ENCODE measurements at places on chromosomes 3 and 15.

- no peak for DNase-seq
These were observed 45.5 kb downstream of the DPPA2 start for GRCh38 chr3:109270779-109271178.

- DNase-seq: no peak
These were observed 153.1 kb downstream of the VGLL3 start for GRCh38 chr3:86837871-86838270.

DNA sequence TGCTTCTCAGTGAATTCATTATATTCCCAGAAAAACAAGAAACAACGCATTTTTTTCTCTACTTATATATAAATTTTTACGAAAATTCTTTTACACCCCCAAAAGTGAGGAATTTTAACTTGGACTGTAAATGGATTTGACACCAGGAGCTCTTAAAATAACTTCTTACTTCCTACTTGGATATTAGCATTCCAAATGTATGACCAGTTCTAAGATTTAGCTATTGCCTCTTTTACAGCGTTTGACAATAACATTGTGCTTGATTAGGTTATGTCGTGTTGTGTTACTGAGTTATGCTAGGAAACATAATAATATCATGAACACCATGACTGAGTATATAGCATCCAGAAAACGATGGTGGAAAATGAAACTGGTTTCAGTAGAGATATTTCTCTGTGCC, 177.0 kb downstream of the CNTN6 start:
- DNase-seq: no peak

- DNase-seq: no peak
These were observed 27.2 kb downstream of the TBL1XR1 start for GRCh38 chr3:177169936-177170722.

- no peak for DNase-seq
These were observed 6.3 kb downstream of the EFCAB12 start for GRCh38 chr3:129421988-129422745.

- DNase-seq: no peak
These were observed 19.3 kb upstream of the TTBK2 start for GRCh38 chr15:42939841-42940240.

GRCh38 chr3:120569222-120570057, 26.7 kb upstream of the NDUFB4 start:
- DNase-seq: no peak

DNA sequence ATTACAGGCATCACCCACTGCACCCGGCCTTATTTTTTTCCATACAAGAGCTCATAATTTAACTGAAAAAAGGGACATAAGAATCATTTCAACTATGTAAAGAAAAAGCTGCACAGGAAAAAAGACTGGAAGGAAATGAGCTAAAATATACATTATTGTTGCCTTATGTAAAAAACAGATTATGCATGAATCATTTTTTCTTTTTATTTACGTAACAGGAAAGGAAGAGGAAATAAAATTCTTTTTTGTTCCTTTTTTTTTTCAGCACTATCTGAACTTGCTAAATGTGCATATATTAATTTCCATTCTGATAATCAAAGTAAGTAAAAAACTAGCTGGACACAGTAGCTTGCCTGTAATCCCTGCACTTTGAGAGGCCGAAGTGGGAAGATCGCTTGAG, 12.1 kb downstream of the KIF9 start:
- no peak for DNase-seq

- DNase-seq: no peak
These were observed 2.6 kb upstream of the FLNB start for GRCh38 chr3:58005669-58006068.

GRCh38 chr3:23663661-23664186, 142.0 kb upstream of the UBE2E1 start:
- no peak for DNase-seq

DNA sequence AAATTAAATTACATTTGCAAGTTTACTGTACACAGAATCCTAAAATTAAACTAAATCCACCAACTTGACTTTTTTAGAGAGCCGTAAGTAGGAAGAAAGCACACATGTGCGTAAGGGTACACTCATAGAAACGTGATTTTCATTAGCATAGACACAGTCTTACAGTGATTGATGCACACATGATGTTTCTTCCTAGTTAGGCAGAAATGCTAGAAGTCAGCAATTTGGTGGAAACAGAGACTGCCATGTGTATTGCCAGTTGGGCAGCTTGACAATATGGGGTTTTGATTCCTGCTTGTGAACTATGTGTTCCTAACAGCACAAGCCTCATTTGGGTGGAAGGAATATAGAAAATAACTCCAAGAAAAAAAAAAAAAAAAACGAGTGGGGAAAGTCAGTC, 878.5 kb downstream of the ROBO1 start:
- no peak for DNase-seq

DNA sequence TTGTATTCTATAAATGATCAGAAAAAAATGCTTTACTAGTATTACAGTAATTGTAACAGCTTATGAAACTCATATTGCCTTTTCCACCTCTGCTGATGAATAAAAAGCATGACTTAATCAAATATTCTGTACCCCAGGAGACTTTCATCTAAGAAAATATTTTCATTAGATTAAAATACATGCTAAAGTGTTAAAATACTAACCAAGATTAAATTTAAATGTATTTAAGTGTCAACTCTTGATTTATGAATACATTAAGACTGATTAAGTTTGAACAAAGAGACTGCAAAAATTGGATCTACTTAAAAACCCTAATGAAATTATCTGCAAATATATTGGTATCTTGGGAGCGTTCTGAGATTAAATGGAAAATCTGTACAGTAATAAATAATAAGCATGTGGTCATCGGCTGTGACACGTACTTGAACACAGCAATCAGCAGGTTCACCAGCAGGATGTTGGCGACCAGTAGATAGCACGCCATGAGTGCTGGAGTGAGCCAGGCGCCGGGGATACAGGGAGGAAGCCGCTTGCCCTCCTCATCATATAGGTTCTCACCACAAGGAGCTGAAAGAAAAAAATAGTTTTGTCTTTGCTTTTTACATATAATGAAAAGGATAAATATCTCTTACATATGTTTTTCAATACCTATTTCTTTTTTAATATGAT, 36.6 kb upstream of the MTMR10 start:
- no peak for DNase-seq

DNA sequence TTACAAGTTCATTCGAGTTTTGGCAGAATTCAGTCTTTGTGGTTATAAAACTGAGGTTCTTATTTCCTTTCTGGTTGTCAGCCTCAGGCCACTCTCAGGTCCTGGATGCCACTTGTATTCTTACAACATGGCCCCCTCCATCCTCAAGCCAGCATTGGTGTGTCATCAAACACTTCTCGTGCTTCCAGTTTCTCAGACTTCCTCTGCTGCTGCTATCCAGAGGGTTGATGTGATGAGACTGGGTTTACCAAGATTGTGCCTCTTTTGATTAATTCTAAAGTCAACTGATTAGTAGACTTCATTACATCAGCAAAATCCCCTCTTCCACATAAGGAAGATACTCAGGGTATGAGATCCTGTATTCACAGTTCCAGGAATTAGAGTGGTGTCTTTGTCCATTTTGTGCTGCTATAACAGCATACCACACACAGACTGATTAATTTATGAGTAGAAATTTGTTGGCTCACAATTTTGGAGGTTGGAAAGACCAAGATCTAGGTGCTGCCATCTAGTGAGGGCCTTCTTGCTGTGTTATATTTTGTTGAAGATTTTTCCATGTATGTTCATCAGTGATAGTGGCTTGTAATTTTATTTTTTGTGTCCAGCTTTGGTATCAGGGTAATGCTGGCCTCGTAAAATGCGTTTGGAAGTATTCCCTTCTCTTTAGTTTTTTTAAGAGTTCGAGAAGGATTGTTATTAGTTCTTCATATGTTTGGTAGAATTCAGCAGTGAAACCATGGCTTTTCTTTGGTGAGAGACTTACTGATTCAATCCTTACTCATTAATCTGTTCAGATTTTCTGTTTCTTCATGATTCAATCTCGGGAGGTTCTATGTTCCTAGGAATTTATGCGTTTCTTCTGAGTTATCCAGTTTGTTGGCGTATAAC, 11.1 kb downstream of the LRCH3 start:
- DNase-seq: peak; percentile 19

- no peak for DNase-seq
These were observed 10.1 kb downstream of the FEZF2 start for GRCh38 chr3:62363275-62363674.

GRCh38 chr15:91261345-91261744, 161.3 kb downstream of the SV2B start:
- DNase-seq: no peak

DNA sequence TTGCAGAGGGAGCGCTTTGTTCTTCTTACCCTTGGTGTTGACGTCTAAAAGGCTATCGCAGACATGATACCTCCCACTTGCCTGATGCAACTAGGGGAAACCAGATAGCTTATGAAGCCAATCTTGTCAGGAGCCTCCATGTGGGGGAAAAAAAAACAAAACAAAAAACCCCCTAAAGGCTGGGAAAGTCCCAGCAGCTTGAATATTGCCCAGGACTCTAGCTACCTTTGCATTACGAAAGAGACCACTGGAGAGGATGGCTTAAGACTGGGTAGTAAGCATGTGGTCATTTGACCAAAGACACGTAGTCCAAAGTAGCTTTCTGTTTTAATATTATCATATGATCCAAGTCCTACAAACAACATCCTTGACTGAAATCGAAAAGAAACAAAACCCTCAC, 120.7 kb upstream of the WNT5A start:
- no peak for DNase-seq

GRCh38 chr3:157117206-157117605, 42.7 kb downstream of the CCNL1 start:
- DNase-seq: no peak

DNA sequence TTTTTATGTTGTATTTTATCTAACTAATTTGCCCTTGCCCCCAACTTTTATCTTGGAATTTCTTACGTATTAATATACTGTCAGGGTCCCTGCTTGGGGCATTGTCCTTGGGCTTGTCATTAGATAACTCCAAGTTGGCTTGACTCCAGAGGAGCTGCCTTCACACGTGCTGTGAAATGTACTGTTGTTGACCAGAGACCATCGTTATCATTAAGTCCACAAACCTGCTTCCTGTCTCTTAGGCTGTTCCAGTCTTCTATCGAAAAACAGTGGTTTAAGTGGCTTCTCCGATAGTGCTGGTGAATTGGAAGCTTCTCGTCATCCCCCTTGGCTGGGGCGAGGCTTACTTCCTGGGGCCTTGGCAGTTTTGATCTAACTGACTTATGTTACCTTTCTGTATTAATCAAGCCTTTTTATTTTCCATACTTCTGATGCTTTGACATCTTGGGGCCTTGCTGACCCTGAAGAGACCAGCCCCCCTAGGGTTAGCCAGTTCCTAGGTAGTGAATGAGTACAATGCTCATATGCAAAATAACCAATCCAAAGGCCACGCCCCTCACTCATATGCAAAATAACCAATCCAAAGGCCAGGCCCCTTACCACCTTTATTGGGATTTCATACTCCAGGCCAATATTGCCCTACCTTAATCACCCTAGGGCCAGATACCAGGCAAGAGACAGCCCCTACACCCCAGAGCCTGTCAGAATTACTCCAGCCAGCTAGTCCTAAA, 164.5 kb downstream of the IGF1R start:
- DNase-seq: no peak

GRCh38 chr15:61906961-61907752, 153.1 kb downstream of the VPS13C start:
- no peak for DNase-seq

- no peak for DNase-seq
These were observed 258.9 kb downstream of the UACA start for GRCh38 chr15:70504299-70504951.

DNA sequence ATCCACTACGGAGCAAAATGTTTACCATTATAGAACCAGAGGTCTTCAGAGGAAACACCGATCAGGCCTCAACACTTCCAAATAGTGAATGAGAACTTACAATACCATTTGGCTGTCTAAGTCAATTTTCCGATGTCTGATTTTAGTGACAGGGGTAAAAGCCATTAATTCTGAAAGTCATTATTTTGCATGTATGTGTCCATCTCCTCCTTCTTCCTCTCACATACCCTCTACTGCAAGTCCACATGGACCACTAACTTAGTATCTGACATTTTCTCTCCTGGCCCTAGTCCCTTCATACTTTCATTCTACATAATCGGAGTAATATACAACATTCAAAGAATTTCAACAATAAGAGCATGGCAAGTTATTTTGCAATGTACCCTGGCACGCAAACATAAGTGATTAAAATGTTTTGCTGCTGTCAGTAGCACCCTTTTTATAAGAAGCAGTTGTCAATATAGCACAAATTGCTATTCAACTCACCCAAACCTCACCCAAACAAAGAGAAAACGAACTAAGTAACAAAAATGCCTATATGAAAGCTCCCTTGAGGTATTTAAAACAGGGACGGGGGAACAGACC, 1.9 kb downstream of the TOP2B start:
- no peak for DNase-seq

- no peak for DNase-seq
These were observed 27.6 kb downstream of the SLC9A9 start for GRCh38 chr3:143820466-143821221.
